Activated T-helper 2 cell treated with anti-CD3 and anti-CD28 coated beads, Interferon-gamma antibody, Interleukin-2, Interleukin-4, amounts not matched to agents 10 μg/mL and 5 μg/mL and 100 μg/mL, durations not matched to agents 14 hours and 24 hours and 36 hours (primary cell): ENCODE measurements at places on chromosomes 3 and 15.

GRCh38 chr3:50248387-50248786 is 12.4 kb downstream of the GNAI2 start:
- DNase-seq, result no peak

DNA sequence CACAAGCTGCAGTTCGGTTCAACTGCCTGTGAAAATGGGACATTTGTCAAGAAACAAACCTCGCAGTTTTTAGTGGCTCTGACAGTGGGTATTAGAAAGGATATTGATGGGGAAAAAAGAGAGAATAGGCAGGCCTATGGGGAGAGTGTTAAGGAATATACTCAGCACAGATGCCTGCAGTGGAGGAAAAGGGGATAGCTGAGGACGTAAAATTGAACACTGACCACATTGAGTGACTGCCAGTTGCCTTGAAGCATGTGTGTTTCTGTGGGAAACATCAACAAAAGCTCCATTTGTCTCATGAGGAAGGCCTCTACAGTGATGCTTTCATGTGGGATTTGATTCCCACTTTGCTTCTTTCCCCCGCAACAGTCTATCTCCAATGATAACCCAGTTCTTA is 1042.1 kb downstream of the TUSC7 start:
- DNase-seq, result no peak

DNA sequence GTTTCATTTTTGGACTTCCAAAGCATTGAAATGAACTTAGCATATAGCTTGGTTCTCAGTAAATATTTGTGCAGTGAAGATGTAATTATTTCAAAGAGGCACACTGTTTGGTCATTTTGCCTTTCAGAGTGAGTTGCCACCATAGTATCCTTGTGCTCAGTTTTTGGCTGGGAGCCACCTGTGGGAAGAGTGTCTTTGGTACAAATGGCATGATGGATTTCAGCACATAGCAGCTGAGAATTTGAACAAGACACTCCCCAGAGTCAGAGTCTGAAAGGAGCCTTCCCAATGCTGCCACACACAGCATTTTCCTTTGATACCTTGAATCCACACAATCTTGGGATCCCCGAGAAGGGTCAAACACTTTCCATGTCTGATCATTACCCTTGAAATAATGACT is 897.2 kb upstream of the ARPP21 start:
- no peak for DNase-seq

DNA sequence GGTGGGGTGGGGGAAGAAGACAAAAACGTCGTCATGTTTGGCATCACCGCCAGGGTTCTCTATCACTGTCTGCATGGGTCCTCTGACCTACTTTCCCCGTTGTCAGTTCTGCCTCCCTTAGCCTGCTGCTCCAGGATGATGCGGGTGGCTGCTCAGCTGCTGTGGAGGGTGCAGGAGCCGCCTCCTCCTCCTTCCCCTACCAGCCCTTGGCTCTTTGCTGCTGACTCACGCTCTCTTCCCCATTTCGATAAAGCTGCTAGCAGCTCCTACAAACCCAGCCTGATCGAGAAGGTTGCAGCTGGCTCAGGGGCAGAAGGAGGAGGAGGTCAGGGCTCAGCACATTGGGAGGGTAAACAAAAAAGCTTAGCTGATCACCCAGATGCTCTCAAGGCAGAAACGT is 49.5 kb upstream of the SEC13 start:
- DNase-seq, result no peak

- DNase-seq, result no peak
These were observed 387.5 kb downstream of the NLGN1 start for GRCh38 chr3:173785004-173785403.
